CD4-positive, alpha-beta T cell treated with Interleukin-4 for 1 hour (primary cell): ENCODE measurements at places on chromosomes 1 and 21.

DNA sequence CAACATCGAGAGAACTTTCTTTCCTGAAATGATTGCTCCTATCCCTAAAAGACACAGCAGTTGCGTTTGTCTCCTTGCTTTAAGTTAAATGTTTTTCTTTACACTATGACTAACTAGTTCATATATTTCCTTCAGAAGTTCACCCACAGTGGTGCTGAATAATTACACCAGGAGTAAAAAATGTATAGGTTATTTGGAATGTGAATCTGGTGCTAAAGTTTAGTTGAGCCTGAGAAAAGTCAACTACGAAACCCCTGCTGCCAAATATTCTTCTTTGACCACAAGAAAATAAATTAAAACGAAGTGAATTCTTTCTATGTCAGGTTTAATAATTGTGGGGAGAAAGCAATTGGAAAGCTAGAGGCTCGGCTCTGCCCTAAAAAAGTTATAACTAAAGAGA, 52.8 kb downstream of the C4BPA start:
- DNase-seq: no peak

GRCh38 chr1:182051938-182052337, 9.6 kb downstream of the ZNF648 start:
- no peak for DNase-seq

- no peak for DNase-seq
Observed at GRCh38 chr1:157153746-157154145, 15.6 kb upstream of the ETV3 start.

DNA sequence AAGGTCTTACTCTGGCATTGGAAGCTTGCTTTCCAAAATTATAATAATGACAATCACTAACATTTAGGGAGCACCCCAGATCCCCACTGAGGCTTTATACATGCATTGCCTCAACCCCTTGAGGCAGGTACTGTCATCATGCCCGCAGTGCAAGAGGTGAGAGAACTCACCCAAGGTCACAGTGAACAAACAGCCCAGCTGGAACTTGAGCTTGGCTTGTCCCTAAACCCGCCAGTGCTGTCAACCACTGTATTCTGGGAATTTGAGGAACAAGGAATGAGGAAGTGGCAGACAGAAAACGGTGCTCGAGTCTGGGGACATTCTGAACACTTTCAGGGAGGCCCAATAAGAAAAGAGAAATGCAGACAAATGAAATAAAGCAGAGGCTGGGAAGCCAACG, 34.6 kb upstream of the TLR5 start:
- no peak for DNase-seq

DNA sequence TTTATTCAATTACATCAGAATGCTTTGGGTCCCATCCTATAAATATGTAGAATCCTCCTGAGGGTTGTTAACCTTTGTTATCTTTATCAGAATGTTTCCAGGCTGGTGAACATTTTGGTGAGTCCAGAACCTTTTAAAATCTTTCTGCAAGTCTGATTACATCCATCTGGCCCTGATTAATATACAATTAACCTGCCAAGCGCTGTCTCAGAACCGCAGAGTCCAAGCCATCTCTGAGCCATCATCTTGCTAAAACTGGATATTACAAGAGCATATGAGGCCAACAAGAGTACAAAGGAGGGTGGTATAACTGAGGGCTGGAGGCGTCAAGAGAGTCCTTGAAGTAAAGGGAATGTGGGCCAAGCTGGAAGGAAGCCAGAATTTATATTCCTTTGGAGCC, 88.6 kb upstream of the ZC3H11B start:
- no peak for DNase-seq

DNA sequence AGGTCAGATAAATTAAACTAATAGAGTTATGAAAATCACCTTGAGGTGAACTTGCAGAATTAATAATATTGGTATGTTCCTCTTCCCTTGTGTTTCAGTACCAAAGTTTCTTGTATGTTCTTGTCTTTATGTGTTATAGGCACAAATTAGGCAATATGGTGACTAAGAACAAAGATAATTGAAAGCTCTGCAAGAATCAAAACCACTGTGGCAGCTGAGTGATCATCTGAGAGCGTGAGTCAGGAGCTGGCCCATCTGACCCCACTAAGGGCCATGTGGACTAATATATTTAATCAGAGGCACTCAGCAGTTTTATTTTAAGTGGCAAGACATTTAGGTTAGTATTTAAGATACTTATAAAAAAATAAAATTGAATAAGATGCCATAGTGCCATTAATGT, 12.8 kb upstream of the CASQ2 start:
- DNase-seq: no peak

DNA sequence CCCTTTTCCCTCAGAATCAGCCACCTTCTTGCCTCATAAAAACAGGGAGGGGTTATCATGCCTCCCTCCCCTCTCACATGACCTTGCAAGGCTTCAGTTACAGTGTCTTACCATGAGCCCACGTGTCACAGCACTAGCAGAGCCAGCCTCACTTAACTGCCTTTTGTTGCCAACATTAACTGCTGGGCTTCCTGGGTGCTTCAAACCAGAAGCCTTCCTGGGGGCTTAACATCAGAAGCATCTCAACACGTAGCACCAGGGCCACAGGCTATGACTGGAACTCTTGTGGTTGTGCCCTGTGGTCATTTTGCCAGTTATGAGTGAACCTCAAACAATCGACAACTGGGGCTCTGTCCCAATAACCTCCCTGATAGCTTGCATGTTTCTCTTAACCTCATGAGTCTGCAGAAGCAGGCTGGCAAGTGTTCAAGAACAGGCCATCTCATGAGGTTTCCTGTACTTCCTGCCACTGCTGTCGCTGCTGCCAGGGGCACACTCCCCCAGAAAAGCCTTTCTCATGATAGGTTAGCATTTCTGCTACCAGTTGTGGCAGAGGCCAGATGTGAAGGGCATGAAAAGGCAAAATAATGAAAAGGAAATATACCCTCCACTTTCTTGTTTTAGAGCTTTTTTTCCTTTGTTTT, 132.2 kb downstream of the GLUL start:
- DNase-seq: peak; percentile 73

DNA sequence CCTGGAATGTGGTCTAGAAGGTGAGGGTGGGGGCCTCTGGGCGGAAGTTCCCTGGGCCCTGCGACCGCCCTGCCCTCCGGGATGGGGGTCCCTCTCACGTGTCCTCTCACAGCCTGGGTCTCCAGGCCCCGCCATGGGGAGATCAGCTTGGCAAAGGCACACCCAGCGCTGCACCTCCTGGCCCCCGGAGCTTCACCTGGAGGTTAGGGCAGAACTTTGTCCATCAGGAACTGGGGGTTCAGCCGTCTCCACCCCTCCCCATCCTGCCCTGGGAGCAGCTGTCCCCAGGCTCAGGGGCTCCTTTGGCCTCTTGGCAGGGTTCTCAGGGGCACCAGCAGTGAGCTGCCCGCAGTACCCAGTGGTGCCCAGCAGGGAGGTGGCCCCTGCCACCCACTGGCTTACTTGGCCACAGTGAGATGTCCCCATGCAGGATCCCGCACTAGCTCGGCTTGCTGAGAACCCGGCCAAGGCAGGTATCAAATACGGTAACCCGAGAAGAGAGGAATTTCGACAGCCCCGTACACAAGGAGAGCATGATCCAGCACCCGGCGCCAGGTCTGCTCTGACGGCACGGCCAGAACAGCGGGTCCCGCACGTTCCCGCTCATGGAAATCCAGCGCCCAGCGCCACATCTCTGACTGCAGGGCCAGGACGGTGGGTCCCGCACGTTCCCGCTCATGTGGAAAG, 36.7 kb downstream of the RRP1 start:
- DNase-seq: no peak

DNA sequence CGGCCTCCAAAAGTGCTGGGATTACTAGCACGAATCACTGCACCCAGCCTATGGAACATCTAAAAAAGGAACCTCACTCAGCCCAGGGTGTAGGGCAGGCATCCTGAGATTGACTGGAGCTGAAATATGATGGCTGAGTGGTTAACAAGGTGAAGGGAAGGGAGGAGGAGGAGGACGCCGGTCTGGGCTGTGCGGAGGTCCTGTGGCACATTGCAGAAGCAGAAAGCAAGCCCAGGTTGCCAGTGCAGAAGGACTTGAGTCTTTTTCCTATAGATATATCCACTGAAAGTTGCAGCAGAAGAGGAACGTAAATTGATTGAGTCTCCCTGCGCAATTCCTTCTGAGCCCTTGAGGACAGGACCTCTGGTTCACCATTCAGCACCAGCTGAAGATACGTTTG, 1.5 kb upstream of the KIF17 start:
- DNase-seq: no peak

DNA sequence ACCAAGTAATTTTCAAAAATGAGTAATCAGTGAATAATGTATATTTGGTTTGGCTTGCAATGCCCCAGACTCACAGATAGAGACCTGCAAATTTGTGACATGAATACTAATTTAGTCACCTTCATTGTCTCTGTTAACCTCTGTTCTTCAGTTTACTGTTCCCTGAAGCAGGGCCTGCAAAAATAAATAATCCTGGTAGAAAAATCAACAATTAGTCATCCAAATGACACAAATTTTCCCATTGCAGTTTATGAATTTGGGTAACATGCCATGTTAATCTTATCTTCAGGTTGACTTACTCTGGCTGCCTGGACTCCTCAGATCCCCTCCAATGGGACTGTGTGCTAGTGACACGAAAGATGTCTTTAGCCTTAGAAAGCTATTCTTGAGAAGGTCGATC, 289.5 kb downstream of the PAPPA2 start:
- DNase-seq: no peak

GRCh38 chr1:46244656-46245371, 2.7 kb upstream of the RAD54L start:
- peak; percentile 50 for DNase-seq

- DNase-seq: no peak
Observed at GRCh38 chr1:43493661-43494450, 36.8 kb upstream of the PTPRF start.

DNA sequence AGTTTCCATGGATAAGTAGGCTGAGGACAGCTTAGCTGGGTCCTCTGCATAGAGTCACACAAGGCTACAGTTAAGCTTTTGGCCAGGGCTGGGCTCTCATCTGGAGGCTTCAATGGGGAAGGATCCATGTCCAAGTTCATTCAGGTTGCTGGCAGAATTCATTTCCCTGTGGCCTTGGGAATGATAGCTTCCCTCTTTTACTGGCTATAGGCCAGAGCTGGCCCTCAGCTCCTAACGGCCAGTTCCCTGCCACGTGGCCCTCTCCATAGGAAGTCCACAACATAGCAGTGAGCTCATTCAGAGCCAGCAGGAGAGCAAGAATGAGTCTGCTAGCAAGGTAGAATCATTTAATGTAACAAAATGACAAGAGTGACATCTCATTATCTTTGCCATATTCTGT, 15.1 kb upstream of the PODN start:
- DNase-seq: no peak

DNA sequence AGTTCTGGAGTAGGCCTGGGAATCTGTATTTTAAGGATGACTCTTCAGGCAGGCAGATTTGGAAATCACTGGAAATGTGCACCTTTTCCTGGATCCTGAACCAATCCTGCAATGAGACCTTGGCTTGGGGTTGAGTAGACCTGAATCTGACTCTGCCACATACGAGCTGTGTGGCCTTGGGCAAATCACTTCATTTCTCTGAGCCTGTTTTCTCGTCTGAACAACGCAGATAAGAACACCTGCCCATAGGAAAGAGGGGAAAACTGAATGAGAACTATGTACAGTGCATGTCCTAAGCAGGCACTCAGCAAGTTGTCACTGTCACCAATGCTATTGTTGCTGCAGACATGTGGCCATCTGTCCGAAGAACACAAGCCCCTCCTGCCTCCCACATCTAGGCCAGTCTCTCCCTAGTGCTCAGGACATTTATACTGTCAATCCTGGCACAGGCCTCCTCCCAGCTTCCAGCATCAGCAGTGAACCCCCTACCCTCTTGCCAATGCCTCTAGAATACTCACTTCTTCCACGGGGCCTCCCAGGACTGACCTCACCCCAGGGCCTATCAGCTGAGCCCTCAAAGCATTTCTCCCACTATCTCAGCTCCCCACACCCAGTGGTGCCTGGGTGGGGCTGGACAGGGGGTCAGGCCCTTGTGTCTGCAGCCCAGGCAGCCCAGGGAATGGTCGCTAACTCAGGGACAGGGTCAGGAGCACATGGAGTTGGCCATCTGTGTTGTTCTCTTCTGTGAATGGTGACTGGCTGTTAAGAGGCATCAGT, 88.8 kb upstream of the ZBTB40 start:
- DNase-seq: no peak

DNA sequence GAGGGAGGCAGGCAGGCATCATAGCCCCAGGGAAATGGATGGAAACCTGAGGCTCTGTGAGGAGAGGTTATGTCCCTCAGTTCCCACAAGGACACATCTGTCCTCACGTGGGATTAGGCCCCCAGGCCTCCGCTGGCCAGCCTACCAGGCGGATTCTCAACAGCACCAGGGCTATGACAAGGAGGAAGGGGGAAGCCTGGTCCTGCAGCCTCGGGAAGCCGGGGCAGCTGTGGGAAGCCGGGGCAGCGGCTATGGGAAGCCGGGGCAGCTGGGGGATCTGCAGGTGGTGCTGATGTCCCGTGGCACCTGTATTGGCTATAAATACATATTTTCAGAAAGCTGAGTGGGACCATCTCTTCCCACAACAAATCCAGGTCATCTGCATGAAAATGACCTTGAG, 19.7 kb downstream of the BSND start:
- DNase-seq: no peak

DNA sequence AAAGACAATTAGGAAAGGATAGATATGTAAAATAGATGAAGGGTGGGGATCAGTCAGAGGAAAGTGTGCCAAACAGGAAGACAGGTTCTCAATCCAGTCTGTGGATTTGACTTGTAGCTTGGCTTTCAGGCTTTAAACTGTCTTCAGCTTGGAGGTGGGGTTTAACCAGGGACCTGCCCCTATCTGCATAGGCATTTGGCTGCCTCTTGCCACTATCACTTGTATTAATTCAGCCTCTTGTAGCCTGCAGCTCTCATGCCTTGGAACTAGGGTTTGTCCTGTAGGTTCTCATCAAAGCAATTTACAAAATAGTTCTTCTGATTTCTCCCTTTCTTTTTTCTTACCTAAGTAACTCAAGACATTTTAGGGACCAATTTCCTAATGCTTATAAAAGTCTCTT, 88.8 kb upstream of the PAXBP1 start:
- DNase-seq: no peak

DNA sequence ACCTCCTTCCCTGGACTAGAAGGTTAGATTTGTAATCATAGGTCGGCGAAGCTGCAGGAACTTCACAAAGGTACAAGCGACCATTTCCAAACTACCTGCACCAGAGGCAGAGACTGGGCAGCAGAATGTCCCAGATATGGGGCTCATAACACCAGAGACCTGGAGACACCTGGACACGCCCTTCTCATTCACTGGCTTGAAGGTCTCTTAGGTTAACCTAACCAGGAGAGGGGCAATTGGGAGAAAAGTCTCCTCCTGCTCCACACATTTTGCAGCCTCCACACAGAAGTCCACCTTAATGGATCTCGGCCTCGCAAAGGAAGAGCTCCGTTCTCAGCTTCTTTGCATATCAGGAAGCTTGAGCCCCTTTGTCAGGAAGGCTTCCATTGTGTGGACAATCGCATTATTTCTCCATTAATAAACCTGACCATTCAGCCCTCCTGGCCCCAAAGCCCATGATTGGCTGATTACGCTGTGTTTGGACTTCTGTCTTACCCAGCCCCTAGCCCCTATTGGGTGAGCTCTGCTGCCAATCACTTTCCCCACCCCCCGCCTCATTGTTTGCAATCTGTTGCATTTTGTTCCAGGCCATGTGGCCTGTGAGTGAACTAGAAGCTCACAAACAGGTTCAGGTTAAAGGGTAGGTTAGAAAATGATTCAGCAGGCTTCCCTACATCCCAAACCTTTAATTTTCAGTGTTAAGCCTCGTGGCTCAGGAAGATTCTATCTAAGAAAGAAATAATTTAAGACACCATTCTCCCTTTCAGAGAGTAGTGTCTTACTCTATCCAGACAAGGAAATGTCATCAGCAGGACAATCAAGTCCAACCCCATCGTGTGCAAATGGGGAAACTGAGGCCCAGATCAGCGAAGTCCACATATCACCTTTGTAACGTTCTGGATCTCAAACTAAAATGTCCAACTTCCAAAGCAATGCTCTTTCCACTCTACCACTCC, 2.8 kb downstream of the MYCL start:
- DNase-seq: no peak
